Vagina (tissue), 2 donors: ENCODE measurements at places on chromosomes 2 and 18.

- DNase-seq, result no peak
These were observed 191.4 kb downstream of the PDE11A start for GRCh38 chr2:177881008-177881747.

GRCh38 chr18:56083523-56084287, 495.7 kb upstream of the TCF4 start:
- DNase-seq, result no peak

- DNase-seq, result no peak
These were observed 5.5 kb downstream of the CYB5A start for GRCh38 chr18:74286106-74286855.

GRCh38 chr2:188380280-188380679, 88.6 kb downstream of the GULP1 start:
- DNase-seq, result no peak
